ENCODE measurements at places on chromosomes 16 and 17.

DNA sequence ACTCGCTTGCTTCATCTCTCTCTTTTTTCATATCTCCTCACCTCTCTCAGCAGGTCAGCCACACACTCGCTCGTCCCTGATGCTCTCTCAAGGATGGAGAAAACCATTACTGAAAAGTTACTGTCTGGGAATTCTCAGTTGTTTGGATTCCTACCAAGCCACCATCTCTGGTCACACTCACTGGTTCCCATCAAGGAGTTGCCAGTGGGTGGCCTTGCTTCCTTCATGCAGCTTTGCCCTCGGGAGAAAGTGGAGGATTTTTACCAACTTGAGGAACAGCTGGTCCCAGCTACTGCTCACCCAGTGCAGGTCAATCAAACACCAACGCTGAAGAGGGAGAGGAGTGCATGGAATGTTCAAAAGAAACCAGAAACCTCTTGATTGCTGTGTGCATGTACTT, 25.3 kb downstream of the MEOX1 start:
- DNase-seq = no peak

DNA sequence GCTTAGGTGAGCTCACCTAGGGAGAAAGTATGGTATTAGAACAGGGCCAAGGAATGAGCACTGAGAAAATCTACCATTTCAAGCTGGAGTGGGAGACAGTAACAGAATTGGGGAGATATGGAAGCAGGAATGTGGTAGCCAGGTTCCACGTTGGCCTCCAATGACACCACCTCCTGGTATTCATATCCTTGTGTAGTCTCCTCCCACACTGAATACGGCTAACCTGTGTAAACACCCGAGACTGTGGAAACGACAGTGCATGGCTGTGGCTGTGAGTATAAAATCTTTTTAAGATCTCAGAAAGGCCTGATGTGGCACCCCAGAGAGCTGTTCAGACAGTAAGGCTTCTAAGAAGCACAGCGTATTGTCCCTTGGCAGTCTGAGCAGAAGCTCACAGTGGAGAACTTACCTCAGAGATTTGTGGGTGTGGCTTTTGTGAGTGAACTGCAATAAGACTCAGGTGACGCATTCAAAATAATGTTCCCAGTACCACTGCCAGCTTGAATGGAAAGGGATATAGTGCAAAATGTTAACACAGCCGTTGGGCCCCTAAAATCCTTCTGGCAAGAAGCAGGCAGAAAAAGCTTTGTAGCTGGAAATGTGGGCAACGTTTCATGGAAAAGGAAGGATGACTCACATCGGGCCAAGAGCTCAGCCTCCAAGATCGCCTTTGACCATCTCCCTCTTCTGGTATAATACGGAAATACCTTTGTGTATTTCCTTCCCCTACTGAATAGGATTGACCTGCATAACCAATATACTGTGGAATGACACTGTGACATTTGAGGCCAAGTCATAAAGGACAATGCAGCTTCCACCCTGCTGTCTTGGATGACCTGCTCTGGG, 14.4 kb downstream of the SDR42E1 start:
- no peak for DNase-seq

GRCh38 chr16:71340406-71340805, 18.1 kb upstream of the CALB2 start:
- no peak for DNase-seq

DNA sequence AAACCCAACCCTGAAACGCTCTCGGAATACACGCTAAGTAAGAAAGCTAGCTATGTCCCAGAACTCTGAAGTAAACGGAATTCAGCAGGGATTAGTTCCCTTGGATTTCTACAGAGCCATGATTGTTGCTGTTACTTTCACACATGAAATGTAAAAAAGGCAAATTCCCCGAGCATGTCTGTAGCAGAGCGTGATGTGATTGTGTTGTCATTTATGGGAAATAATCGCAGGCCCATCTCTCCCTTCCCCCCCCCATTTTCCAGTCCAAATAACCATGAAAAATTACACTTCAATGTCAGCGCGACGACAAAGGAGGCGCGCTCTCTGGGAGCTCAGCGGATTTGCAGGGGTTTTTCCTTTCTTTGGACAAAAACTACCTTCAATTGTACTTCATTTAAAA, 209.0 kb downstream of the ZFHX3 start:
- DNase-seq = no peak

DNA sequence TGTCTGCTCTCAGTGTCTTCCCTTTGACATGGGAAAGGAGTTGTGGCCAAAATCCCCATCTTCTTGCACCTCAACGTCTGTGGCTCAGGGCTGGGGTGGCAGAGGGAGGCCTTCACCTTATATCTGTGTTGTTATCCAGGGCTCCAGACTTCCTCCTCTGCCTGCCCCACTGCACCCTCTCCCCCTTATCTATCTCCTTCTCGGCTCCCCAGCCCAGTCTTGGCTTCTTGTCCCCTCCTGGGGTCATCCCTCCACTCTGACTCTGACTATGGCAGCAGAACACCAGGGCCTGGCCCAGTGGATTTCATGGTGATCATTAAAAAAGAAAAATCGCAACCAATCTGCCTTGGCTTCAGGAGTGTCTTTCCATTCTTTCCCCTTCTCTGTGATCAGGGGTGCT, 918 bp upstream of the MRM1 start:
- no peak for DNase-seq

- no peak for DNase-seq
Measured at GRCh38 chr17:81295676-81296381, 722 bp upstream of the SLC38A10 start.

DNA sequence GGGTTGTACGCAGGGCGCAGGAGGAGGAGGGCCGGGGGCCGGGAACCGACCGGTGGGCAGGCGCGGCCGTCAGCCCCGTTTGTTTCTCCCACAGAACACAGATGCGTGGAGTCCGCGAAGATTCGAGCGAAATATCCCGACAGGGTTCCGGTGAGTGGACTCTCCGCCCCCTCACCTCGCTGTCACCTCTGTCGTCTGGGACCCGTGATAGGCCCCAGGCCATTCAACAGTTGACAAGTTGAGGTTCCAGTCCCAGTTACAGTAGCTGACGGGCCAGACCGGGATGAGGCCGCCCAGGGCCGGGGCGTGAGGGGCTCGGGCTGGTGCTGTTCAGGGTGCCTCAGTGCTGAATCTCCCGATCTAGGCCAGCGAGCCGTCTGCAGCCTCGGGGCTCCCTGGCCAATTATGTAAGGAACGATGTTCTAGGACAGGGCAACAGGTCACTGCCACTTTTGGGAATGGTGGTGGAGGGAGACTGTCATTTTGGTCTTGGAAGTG, 628 bp downstream of the GABARAPL2 start:
- DNase-seq = no peak

DNA sequence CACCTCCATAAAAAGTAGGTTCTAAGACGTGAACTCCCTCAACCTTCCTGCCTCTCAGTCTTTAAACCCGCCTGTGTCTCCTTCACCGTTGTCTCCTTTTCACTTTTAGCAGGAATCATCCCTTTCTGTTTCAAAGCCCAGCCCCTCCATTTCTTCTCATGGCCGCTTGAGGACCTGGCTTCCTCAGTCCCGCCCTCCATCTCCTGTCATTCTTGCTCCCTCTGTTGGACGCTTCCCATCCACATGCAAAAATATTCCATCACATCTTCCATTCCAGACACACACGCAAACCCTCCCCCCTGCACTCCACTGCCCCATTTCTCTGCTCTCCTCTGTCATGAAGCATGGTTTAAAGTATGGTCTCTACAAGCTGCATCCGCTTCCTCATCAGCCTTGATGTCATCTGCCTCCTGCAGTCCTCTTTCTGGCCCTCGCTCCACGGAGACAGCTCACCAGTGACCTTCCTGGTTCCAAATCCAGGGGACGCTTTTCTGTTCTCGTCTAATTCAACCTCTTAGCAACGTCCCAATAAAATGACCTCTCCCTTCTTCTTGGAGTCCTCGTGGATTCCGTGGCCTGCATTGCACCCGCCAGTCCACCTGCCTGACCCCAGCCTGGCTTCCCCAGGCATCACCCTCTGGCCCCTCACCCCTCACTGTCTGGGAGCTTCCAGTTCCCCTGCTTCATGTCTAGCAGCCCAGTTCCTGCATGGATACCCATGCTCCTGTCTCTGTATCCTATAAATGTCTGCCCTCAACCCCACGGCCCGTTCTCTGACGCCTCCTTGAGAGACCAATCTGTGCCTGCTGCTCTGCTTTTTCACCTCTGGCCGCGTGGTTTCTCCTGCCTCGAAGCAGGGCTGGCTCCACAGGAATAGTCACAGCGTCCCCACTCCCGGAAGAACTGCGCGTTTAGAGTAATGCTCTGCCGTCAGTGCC, 26.2 kb downstream of the ANKRD40 start:
- DNase-seq = no peak

GRCh38 chr17:32971171-32971570, 20.5 kb upstream of the SPACA3 start:
- no peak for DNase-seq

DNA sequence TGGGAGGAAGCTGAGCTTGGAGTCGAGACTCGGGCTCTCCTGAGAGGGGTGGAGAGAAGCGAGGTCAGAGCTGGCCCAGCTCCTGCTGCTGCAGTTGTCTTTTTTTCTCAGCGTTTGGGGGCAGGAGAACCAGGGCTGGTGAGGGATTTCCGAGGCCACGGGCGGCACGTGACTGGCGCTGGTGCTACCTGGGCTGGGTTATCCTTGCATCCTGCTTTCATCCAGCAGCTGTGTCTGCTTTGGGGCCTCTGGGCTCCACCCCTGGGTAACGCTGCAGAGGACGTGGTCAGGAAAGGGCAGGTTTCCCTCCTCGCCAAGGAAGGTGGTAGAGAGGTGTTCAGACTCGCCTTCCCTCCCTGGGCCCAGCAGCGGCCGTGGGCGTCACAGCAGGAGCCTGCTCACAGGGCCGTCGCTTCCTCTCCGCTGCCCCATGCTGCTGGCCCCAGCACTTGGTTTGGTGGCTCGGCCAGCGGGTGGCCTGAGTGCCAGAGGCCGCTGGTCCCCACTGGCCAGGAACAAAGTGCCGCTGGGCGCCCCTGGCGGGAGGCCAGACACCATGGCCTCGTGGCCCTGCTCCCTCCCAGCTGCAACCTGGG, 22.5 kb downstream of the GSE1 start:
- no peak for DNase-seq

GRCh38 chr17:8991514-8992285, 26.2 kb upstream of the PIK3R5 start:
- peak; percentile 53 for DNase-seq

- no peak for DNase-seq
Measured at GRCh38 chr17:76585649-76586593, at the start of gene ST6GALNAC2. TSS of gene ST6GALNAC2 (minus strand) at chr17:76585860. CDS start at chr17:76585808, 52 bp downstream.

DNA sequence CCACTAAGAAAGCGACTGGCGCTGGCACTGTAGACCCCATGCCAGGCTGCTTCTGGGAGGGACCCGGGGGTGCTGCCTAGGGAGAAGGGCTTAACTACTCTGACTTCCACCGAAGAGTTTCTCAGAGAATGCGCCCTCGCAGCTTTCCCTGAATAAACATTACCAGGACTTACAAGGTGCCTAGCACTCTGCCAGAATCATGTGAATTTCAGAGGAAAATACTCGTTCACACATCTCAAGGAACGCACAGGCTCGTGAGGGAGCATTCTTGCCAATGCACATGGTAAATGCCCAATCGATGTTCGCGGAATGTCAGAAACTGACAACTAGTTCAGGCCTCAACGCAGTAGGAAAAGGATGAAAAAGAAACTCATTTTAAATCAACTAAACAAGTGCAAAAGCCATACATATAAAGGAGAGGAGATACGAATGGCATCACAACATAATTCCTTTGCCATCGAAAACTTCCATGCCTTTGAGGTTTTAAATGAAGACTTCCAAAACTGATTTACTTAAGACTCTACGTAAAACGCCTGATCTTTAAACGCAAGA, 999 bp downstream of the CMC2 start:
- DNase-seq = no peak

DNA sequence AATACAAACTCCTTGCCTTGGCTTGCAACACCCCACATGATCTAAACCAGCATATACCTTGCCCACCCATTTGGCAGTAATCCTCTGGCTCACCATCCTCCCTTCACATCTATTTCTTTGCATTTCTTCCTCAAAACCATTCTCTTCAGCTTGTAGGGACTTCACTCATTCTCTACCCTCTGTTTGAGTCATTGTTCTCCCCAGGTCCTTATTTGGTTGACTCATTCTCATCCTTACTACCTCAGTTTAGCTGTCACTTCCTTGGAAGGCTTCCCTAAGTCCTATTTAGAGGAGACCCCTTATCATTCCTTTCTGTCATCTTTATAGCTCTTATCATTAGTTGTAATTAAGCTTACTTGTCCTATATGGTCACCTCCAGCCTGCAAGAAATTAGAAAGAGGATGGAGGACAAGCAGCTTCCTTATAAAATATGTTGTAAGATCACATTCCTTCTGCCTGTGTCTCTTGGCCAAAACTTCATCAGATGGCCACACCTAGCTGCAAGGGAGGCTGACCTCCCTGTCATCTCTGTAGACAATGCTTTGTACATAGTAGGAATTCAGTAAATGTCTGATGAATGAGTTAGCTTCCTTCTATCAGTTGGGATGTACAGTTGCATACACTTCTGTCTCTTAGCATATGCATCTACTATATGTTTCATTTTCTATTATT, 1.7 kb downstream of the TTC19 start:
- DNase-seq = no peak

- no peak for DNase-seq
Measured at GRCh38 chr17:59858167-59858816, 34.5 kb downstream of the TUBD1 start.

GRCh38 chr16:12025926-12026325, 49.4 kb downstream of the SNX29 start:
- no peak for DNase-seq

DNA sequence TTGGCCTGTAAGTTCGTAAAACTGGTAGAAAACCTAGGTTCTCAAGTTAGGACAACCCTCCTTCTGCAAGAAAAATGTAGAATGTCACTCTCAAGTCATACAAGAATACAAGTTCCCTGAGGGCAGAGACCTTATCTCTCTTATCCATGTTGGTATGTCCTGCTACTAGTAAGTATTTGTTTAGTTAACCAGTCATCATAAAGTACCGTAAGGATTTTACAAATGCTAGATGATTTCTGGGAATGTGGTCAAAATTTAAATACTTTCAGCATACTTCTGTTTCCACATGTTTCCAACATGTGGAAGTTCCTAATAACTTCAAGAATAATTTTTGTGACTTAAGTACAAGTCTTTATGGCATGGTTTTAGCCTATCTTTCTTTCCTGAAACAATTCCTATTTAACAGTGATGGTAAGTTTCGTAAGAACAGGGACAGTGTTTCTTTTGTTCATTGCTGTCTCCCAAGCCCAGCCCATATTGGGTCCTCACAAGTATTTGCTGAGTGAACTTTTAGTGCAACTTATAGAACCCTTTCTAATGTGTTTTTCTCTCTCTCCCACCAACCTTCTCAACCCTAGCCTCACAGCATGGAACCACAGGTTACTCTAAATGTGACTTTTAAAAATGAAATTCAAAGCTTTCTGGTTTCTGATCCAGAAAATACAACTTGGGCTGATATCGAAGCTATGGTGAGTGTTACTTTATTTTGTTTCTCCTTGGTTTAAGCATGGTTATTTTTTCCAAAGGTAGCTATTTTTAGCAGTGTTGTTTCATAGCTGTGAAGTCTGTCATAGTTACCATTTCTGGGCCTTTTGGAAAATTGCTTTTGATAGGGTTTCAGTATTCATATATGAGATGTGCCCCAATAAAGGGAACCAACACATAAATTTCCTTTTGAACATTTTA, 4.5 kb downstream of the NBR1 start:
- no peak for DNase-seq

- no peak for DNase-seq
Measured at GRCh38 chr17:60542071-60542470, 16.0 kb upstream of the APPBP2 start.

All from stimulated activated CD8-positive, alpha-beta memory T cell treated with anti-CD3 and anti-CD28 coated beads, Interleukin-7, amount 100 ng/mL, for 24 hours (primary cell).